ENCODE measurements at places on chromosomes 11 and 22.

- DNase-seq = no peak
Observed at GRCh38 chr11:32143378-32143777, 52.5 kb downstream of the RCN1 start.

DNA sequence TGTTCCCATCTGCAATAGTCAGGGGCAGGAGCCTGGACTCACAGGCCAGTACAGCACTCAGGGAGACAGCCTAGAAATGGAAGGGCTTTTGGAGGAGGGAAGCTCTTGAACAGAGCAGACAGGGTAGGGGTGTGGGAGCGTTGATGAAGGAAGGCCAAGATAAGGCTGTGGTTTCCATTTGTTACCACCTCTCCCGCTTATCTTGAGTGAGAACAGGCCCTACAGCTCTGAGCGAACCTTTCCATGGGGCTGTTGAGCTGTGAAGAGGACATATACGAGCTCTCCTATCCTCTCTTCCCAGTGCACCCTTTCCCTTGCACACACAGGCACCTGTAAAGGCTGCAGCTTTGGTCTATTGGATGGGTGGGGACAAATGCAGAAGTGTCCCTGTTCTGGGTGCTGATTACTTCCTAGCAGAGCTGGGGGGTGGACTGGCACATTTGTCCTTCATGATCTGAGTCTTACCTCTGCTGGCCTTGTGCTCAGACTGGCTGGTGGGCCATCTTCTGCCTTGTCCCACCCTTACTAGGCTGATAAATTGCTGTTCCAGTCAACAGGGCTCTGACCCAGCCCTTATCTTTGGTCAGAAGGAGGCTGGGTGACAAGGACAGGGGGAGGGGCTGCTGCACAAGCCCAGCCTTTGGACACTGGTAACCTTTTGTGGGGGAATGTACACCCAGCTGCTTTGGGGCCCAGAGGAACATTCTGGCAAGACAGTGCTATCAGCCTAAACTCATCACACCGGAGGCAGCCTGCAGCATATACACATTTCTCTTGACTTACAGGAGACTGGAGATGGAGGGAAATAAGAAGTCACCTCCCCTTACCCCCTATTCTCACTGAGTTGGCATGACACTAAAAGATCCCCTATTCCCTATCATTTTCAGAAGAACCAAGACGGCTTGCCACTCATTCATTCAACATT lies 80.1 kb upstream of the NNMT start:
- no peak for DNase-seq

GRCh38 chr11:61350336-61350735 lies 11.3 kb downstream of the CYB561A3 start:
- no peak for DNase-seq

GRCh38 chr11:3962406-3962840 lies 107.0 kb downstream of the STIM1 start:
- DNase-seq = no peak

GRCh38 chr22:50250555-50251476 lies at the start of gene HDAC10:
Gene HDAC10 (minus strand): TSS chr22:50251265. CDS start chr22:50251032, 233 bp downstream.
- DNase-seq = no peak

GRCh38 chr11:84292006-84292405 lies 1005.8 kb upstream of the CCDC90B start:
- no peak for DNase-seq

DNA sequence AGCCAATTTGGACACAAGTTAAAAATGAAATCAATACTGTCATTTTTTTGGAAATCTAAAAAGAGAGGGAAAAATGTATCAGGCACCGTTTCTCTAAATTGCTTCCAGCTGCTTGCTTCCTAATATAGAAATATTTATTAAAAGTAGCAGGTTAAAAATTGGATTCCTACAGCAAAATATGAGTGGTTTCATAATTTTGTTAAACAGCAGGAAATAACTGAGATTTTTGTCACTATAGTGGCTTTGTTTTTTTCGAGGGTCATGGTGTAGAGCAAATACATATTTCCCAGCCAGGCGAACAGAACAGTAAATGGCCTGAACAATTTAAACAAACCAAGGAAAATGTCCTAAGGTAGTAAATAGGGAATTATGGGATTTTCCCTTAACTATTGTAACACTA lies 159.7 kb downstream of the DDX10 start:
- DNase-seq = no peak

DNA sequence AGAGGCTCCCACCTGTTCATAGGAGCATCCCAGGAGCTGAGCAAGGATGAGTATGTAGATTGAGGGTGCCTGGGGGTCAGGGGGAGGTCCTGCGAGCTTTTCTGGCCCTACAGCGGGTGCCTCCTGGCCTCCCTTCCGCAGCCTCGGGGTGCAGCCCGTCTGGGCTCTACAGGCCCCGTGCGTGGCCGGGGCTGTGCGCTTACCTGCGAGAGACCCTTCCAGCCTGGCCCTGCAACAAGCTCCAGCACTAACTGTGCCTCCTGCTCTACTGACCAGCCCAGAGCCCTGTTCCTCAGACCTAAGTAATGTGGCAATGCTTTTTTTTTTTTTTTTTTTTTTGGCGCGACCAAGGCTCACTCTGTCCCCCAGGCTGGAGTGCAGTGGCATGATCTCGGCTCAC lies 1129.1 kb downstream of the BRD1 start:
- no peak for DNase-seq

DNA sequence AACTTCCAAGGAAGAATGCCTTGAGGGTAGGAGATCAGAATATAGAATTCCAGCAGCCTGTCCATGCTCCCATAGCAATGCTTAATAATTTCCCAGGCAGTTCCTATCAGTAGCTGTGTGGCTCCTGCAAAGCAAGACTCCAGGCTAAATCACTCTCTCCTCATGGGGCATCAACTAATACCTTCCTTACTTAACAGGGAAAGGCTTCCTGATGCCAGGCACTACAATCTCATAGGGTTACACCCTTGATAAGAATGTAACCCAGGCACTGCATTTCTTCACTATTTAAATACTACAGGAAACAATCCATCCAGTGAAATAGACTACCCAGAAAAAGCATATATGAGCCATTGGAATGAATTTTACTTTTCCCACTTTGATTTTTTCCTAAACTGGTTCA lies 615.0 kb upstream of the ARHGAP42 start:
- no peak for DNase-seq
